GM23248 (cell line): ENCODE measurements at places on chromosomes 12 and 14.

GRCh38 chr12:71008616-71009015, 88.1 kb upstream of the PTPRR start:
- DNase-seq, result no peak

DNA sequence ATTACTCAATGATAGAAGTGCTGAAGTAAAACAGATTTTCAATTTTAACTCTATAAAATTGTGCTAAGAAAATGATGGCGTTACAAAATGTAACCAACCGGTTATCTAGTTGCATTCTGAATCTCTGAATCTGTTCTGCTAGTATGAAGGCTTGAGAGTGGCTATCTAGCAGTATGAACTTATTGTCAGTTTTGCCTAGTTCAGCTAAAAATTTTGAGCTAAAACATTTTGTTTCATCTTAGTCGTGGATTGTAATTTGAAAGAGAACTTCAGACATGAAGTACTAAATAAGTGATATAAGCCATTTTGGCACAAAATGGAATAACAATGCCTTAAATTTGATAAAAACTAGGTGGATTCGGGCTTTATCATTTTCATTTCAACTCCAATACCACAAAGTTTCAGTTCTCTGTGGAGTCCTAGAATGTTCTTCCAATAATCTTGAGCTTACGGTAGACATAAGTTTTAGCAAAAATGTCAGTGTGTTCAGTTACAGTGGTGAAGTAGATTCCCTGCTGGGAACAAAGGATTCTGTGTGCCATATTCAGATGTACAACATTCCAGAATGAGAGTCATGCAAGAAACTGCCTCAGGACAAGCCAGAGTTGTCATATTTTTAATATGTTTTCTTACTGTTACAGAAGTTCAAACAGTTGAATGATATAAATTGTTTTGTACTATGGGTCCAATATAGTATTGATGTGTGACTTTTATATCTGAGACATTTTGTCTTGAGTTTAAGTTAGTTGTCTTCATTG, 28.1 kb downstream of the ATP6V1D start:
- peak; percentile 51 for DNase-seq

DNA sequence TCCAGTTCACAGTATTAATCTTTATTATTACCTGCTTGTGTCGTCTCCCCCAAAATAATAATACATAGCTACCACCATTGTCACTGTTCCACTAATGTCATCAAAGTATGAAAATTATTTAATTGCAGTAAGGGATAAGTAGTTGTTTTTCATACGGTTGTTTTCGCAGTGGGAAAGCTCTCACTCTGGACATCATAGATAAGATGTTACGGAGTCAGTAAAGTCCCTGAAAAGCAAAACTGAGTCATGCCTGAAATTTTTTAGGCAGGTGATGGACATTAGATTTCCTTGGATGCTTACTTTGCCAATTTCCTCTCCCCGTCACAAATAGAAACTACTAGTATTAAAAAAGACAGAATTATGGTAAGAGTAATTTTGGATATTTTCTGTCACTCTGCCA, 13.2 kb downstream of the PNP start:
- DNase-seq, result no peak

DNA sequence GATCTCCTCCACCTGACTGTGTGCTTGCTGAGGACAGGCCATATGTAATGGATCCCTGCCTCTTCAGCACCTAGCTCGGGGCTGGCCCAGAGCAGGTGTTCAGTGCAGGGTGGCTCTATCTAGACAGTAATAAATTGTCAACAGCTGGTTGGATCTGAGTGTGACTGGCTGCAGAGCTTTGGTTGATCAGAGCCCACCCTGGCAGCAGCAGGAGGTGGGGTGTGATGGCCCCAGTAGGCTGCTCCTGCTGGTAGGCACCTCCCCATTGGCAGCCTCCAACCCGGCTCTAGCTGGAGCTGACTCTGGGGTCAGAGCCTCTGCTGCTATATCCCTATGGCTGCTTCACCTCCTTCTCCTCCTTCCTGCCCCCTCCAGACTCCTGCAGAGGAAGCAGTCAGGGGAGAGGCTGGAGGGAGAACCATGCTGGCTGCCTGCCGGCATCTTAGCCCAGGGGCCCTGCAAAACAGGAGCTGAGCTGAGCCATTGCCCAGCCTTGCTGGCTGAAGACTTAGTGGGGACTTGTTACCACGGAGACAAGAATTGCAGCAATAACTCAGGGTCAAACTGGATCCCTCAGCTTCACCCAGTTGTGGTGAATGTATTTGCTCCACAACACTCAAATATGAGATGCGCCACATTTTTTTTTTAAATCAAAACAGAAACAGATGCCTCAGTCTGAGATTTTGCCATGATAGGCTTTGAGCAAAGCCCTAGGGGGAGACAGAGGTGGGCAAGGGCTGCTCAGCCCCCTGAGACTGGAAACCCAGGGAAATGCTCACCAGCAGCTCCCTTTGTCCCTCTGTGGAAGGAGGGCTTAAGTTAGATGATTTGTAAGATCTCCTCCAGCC, 22.2 kb downstream of the TMEM63C start:
- DNase-seq, result no peak

DNA sequence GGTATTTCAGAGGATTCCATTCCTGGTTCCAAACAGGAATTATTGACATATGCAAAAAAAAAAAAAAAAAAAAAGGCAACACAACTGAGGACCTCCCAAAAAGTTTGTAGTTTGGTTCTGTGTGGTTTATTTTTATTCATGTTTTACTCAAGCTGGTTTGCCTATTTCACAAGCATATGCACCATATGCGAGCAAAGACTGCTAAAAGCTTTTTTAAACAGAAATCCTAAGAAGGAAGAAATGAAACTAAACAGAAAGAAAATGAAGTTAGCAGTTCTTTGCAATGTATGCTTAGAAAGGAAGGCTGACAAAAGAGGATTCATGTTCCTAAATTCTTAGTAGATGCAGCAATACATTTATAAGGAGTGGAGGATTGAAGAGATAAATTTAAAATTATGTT, 487.6 kb upstream of the FLRT2 start:
- no peak for DNase-seq

GRCh38 chr12:101021911-101022388, 188.1 kb downstream of the SLC5A8 start:
- DNase-seq, result peak; percentile 96

DNA sequence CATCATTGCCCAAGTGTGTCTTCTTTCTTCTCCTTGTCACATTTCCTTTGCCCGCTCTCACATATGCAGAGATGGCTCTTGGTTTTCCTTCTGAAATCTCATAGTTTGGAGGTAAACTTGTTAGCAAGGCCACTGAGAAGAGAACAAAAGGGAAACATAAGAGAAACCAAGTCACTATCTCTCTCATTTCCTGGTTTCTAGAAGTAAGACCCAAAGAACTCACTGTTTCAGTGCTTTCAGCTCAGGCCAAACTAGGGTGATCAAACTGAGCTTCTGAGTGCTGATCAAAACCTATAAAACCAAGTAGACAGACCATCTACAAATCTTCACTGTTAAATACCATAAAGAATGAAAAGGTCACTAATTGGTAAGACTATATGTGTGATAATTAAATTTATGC, 275.4 kb upstream of the BTG1 start:
- no peak for DNase-seq

GRCh38 chr14:67133595-67134441, 55.4 kb upstream of the GARIN2 start:
- peak; percentile 1 for DNase-seq

- DNase-seq, result no peak
Measured at GRCh38 chr14:104845834-104846441, 19.1 kb upstream of the CEP170B start.

- DNase-seq, result no peak
Measured at GRCh38 chr14:52693532-52693931, 1.8 kb downstream of the ERO1A start.

DNA sequence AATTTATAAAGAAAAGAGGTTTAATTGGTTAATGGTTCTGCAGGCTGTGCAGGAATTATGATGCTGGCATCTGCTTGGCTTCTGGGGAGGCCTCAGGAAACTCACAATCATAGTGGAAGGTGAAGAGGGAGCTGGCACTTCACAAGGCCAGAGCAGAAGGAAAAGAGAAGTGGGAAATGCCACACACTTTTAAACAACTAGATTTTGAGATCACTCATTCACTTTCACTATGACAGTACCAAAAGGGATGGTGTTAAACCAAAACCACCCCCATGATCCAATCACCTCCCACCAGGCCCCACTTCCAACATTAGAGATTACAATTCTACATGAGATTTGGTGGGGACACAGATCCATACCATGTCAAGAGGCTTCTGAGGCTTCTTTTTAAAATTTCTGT, 62.6 kb downstream of the SLC38A4 start:
- no peak for DNase-seq

DNA sequence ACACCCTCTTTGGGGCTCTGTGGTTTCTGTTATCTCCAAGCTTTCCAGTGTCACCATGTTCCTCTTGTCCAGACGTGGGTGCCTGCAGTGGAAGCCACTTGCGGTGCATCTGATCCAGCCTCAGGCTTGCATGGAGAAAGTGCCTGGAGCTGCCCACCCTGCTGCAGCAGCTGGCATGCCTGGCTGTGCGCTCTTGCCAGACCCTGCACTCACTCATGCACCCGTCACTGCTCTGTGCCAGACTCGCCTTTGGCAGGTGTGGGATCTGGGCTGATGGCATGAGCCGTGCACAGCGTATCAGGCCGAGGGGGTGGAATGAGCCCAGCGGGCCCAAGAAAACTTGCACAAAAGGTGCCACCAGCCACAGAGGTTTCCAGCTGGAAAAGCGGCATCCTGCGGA, 105.1 kb downstream of the MNAT1 start:
- no peak for DNase-seq

DNA sequence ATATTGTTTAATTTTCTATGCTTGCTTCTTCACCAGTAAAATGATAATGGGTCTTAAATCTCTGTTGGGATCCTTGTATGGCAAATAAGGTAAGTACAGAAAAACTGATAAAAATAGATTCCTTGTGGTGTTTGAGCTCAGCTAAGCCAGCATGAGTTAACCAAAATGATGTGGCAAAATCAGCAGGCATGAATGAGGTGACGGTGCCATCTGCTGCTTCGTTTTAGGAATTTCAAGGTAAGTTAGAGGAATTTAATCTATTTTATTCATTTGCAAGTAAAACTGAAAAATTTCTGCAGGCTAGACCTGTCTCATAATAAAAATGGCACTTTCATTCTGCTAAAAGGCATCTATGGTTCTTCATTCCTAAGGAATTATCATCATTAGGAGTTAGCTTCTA, 10.0 kb upstream of the CLEC7A start:
- DNase-seq, result peak; percentile 80

DNA sequence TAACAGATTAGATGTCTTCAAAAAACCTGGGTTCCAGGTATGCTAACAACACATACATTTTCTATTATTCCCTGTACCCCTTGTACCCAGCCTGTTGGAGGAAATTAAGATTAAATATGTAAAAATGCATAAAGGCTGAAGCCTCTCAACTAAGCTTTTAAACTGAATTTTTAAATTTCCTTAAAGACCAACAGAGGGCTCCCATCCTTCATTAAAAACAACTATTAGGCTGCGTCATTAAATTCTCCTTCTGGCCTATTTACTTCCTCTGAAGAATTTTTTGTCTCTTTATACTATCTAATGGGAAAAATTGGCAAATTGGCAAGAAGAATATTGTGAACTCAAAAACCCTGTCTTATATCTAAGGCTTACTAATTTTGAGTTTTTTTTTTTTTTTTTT, 21.8 kb downstream of the SENP1 start:
- DNase-seq, result peak; percentile 58

- DNase-seq, result peak; percentile 77
Measured at GRCh38 chr12:123533672-123534643, at the start of gene RILPL1. TSS of gene RILPL1 (minus strand) at chr12:123533719. CDS start at chr12:123533482, 237 bp downstream.

DNA sequence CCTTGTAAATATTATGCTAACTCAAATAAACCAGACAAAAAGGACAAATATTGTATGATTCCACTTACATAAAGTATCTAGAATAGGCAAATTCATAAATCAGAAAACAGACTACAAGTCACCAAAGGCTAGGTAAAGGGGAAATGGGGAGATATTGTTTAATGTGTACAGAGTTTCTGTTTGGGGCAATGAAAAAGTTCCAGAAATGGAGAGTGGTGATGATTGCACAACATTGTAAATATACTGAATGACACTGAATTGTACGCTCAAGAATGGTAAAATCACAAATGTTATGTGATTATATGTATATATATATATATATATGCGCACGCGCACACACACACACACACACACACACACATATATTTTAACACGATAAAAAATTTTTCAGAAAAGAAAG, 182.5 kb downstream of the SLC2A13 start:
- DNase-seq, result no peak

DNA sequence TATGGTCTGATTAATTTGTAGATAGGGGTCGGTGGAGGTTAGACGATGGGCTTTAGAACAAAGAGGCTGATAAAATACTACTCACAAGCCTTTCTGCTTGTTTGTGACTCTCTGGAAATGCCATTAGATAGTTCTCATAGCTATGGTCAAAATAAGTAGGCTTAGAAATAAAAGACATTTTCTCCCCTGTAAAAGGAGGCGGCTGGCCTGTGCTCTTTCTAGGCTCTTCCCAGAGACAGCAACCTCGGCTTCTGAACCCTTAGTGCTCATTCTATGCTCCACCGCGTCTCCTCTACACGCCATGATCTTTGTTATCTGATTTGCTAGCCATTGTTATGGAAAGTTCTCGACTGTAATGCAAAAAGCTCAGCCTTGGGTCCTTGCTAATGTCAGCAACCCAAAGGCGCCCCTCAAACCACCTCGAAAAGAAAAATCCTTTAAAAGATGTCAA, 64.5 kb downstream of the CRADD start:
- peak; percentile 65 for DNase-seq

- DNase-seq, result no peak
Measured at GRCh38 chr12:89448526-89448925, 76.1 kb downstream of the GALNT4 start.

- no peak for DNase-seq
Measured at GRCh38 chr14:48957486-48957885, 628.7 kb downstream of the RPS29 start.

DNA sequence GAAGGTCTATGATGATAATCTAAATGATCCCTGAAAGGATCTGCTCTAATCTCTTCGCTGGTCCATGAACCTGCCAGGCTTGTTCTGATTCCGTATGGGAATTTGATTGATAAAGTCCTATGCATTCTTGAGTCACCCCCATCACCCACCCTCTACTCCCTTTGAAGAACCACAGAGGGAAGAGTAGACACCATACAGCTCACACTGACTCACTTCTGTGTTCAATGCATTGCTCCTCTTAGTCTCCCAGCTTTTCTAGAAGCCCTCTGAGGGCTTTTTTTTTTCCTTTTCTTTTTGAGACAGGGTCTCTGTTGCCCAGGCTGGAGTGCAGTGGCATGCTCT, 18.5 kb upstream of the GPRC5A start:
- peak; percentile 69 for DNase-seq
